ENCODE measurements at places on chromosomes 7 and 10. TPM values are rescaled to one million over a fixed set of nuclear protein-coding genes. Genes with fewer than 3 reads are reported as not detected.

The GAD2 gene
- not detected for total RNA-seq

The DRGX gene
- total RNA-seq = not detected

The CCL26 gene
- not detected for total RNA-seq

The MRC1 gene
- 9.3 TPM for total RNA-seq

The KCNMA1 gene
- total RNA-seq = 6.2 TPM

The PLAC9 gene
- 17.4 TPM for total RNA-seq
